BE2C (cell line): ENCODE measurements at places on chromosomes 11 and 22.

DNA sequence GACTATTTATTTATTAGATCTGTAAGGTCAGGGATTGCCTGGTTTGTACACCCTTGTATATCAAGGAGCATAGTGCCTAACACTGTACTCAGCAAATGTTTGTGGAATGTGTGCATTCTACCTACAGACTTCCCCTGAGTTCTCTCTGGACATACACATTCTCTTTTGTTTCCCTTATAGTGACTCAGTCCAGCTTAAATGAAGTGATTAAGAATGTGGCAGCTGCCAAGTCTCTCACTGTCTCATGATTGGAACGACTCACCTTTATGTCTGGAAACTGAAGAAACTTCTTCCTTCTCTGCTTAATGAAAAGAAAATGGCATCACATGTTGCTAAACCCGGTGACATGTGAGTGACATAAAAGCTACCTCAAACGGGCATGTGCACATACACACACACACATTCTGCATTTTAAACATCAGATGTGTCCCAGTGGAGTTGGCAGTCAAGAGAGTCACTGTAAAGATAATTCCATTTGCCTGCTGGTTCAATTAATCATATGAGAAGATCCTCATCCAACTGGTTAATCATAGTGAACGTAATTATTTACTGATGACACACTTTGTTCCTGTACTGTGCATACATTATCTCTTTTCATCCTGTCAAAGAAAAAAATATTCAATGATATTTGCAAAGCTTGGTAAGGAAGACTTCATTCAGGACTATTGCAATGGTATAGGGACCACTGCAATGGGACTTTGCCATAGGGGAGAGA lies 42.8 kb downstream of the GLYAT start:
- no peak for DNase-seq

GRCh38 chr11:41446566-41446965 lies 12.9 kb downstream of the LRRC4C start:
- no peak for DNase-seq

- DNase-seq, result no peak
These were observed 22.3 kb downstream of the SPON1 start for GRCh38 chr11:13984616-13985450.

- DNase-seq, result no peak
These were observed 23.6 kb upstream of the MUC5B start for GRCh38 chr11:1199241-1199750.

- DNase-seq, result no peak
These were observed 2.5 kb upstream of the EHF start for GRCh38 chr11:34618406-34618805.

DNA sequence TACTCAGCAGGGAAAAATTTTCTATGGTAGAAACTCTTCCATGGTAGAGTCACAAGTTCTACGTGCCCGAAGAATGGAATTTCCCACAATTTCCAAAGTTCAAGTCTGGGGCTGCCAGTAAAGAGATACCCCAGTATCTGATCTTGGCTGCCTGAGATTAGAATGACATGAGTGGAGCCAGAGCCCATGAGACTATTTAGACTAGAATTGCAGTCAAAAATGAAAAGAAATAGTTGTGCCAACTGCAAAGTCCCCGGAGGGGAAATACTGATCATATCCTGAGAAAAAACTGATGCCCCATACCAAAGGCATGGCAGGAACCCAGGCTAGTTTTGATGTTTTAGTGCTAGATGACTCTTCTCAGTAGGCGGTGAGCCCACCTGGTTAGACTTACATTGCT lies 11.2 kb downstream of the MAJIN start:
- no peak for DNase-seq

DNA sequence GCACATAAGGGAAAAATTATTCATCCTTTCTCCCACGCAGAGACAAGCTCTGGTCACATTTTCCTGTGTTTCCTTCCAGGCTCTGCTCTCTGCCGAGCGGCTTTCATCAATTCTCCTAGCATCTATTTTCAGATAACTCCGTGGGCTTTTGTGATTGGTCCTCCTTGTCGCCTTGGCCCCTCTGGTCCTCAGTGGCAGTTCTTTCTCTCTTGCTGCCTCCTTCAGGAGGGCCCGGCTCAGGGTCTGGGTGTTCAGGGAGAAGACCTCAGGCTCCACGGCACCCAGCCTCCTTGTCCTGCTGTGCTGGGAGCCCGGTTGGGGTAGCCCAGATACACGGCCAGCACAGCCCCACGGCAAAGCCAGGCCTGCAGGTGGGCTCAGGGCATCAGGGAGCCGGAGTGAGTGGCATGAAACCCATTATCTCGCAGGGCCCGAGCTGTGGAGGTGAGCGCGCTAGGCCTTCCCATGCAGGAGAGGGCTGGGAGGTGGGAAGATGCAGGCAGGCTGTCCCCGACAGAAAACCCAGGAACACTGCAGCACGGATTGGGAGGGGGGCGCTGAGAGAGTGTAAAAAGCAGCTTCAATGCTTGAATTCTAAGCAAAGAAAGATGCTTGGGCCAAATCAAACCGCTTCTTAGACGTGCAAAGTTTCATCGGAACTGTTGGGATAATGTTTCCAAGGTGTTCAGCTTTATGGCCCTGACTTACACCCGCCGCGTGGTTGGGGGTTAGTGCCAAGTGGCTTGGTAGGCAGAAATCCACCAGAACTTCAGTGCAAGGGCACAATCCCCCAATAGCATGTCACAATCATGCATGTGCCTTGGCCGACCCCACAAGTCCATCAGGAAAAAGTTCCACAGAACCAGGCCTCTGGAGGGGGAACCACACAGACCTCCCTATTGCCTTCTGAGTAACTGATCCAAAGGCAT lies 81.9 kb upstream of the WNT7B start:
- DNase-seq, result peak; percentile 49

GRCh38 chr22:28812516-28812915 lies 12.1 kb upstream of the XBP1 start:
- DNase-seq, result no peak

DNA sequence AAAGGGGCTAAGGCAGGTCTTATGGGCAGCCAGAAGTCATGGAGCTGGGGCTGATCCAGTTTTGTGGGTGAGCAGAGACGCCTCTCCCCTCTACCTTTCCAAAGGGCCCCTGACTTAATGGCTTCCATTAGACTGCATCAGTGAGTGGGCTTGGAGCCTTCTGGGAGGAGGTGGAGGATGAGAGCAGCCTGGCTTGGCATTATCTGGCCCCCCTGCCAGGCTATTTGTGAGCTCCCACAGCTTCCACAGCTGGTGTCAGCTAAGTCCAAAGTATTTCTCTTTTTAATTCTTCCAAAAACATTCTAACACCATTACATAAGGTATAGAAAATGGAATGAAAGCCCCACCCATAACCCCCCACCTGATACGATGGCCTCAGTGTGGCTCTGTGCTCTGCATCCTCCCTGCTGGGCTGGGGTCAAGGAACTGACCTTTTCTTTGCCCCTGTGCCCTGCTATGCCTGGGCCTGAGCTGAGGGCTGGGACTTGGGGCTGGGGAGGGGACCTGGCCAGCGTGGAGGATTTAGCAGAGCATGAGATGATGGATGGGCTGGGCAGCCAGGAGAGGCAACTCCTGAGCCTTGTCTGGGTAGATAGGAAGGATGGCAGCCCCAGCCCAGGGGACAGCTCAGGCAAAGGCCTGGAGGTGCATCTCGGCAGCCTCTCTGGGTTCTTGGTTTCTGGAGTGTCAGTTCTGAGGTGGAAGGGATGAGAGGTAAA lies 4.0 kb downstream of the AIFM3 start:
- DNase-seq, result no peak

- DNase-seq, result no peak
These were observed 198.1 kb upstream of the SEZ6L start for GRCh38 chr22:25970999-25971811.

DNA sequence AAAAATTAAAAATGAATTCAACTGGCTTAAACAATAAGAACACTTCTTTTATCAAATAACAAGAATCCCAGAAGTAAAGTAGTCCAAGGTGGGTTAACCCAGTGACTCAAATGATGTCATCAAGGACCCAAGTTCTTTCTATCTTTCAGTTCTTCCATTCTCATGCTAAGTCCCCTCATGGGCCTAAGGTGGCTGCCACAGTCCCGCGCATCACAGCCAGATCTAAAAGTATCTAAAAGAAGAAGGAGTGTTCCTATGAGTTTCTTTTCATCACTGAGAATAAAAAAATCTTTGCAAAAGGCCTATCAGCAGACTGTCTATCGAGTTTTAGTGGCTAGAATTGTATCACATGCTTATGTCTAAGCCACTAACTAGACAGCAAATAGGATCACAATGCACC lies 37.2 kb upstream of the LDLRAD3 start:
- DNase-seq, result no peak
